HFFc6 (cell line): ENCODE measurements at places on chromosomes 3 and 15. TPM values are rescaled to one million over a fixed set of nuclear protein-coding genes. Genes with fewer than 3 reads are reported as not detected.

DNA sequence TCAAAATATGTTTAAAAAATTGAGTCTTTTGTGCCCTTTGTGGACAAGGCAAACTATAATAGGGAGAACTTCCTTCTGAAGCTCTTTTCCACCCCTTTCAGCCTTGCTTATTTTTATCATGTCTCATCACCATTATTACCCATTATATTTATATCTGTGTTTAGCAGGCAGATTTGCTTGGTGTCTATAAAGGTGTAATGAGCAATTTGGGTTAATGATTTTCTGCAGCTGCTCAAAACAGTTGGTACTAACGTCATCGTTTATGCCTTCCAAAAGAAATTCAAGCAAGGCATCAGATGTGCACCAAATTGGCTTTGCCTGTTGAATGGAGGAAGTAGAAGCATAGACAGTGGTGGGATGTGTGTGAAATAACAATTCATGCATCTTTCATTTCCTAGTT is 483.7 kb upstream of the SGO1 start:
- no peak for DNase-seq

The SLC2A2 gene
- not detected in 3 replicates for total RNA-seq

The SLC7A14 gene
- total RNA-seq: 0.11 to 0.64 TPM (median 0.53 TPM) in 3 replicates

The CADM2 gene
- not detected in 3 replicates for total RNA-seq

GRCh38 chr3:152491922-152492321 is 223.2 kb downstream of the MBNL1 start:
- no peak for DNase-seq
